ENCODE measurements at places on chromosomes 2 and 18.

GRCh38 chr18:46575851-46576250 is 81.2 kb downstream of the LOXHD1 start:
- DNase-seq, result no peak

GRCh38 chr2:172481507-172482262 is 54.3 kb downstream of the ITGA6 start:
- DNase-seq, result no peak

GRCh38 chr18:55387139-55387984 is 200.6 kb downstream of the TCF4 start:
- DNase-seq, result no peak

DNA sequence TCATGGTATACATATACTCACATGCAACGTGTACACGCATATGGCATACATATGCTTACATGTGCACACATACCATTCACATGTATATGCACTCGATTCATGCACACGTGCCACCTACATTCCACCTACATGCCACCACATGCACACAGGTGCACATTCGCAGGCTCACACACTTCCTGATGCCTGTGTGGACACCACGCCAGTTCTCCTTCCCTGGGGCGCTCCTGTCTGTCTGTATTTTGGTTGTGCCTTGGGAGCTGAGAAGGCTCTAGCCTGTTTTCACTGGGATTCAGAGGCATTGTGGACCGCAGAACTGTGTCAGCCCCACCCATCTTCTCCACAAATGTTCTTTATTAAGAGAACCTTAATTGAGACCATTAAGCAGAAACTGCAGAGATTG is 96.6 kb upstream of the CTDP1 start:
- DNase-seq, result no peak

DNA sequence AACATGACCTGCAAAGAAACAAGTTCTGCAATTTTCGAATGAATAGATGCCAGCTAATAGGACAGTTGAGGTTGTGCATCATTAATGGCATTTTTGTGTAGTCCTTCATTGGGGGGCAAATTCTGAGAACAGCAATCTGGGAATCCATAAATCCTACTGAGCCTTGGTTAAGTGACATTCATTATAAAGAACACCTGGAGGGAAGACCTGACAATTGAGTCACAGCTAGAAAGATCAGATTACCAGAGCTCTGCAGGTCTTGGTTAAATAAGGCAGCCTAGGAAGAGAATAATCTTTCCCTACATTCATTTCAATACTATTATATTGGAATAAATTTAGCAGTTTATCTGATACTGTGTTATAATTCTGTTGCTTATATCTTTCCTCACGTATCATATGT is 14.3 kb downstream of the KCNH7 start:
- no peak for DNase-seq

Data from activated CD8-positive, alpha-beta memory T cell treated with anti-CD3 and anti-CD28 coated beads for 4 hours (primary cell).